GM23338 (cell line): ENCODE measurements at places on chromosomes 5 and 9. TPM values are rescaled to one million over a fixed set of nuclear protein-coding genes. Genes with fewer than 3 reads are reported as not detected.
A peak's percentile ranks its signal among the peaks of the same experiment; 100 is the strongest.

- no peaks in the 10 kb centered on the region for H3K27me3 ChIP-seq
- no peak overlapping the region for H3K4me3 ChIP-seq
- no peaks in the 10 kb centered on the region for H3K4me1 ChIP-seq
- H3K36me3 ChIP-seq: peaks cover 65% of the 10 kb centered on the region
- DNase-seq: peak; percentile 43
Observed at GRCh38 chr5:7897014-7897600, 28.2 kb downstream of the MTRR start.

DNA sequence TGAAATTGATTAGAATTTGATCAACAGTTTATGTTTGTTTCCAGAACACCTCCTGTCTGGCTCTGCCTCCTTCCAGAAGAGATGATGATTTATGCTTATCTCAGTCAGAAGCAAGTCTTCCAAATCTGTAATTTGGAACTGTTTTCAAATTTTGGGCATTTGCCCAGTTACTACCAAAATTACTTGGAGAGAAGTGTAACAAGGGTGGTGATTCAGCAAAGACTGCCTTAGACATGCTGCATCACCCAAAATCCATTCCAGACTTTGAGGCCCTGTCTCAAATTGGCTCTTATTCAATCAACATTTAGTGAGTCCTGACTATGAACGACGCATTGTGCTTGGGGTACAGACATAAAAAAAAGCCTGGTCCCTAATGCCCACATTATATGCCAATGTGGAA lies 89.4 kb downstream of the SH3TC2 start:
- DNase-seq: no peak
- H3K4me1 ChIP-seq: peaks cover 9% of the 10 kb centered on the region
- H3K27ac ChIP-seq: no peak overlapping the region
- H3K36me3 ChIP-seq: no peaks in the 10 kb centered on the region

Gene C5orf47
- total RNA-seq: 0.63 and 1.0 TPM in 2 replicates

GRCh38 chr5:11056560-11056959 lies 295.5 kb upstream of the DAP start:
- H3K4me3 ChIP-seq: no peak overlapping the region
- H3K27me3 ChIP-seq: no peaks in the 10 kb centered on the region
- no peaks in the 10 kb centered on the region for H3K36me3 ChIP-seq
- no peak overlapping the region for H3K27ac ChIP-seq
- DNase-seq: no peak
- no peaks in the 10 kb centered on the region for H3K4me1 ChIP-seq

Gene CLTB
- total RNA-seq: 34.0 and 41.4 TPM in 2 replicates

GRCh38 chr9:102206432-102206831 lies 468.0 kb upstream of the GRIN3A start:
- DNase-seq: no peak
- H3K4me1 ChIP-seq: no peaks in the 10 kb centered on the region

DNA sequence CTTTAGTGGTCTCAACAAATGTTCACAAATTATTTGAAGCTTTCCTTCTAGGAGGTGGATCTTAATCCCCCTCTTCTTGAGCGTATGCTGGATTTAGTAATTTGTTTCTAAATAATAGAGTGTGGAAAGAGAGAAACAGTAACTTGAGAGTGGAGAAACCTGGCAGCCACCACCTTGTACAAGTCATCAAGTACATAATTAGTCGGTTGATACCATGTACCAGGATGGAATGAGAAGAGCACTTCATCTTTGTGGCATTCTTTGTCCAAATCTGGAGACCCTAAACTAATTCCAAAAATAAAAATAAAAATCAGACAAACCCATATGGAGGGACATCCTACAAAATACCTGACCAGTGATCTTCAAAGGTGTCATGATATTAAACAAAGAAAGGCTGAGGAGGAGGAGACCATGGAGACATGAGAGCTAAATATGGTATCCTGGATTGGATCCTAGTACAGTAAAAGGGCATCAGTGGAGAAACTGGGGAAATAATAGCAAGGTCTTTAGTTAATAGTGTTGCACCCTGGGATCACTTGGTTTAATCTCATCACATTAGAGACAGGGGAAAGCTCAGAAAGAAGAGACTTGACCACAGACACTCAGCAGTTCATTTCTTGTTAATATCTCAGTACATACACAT lies 147.9 kb downstream of the ASTN2 start:
- peaks cover 16% of the 10 kb centered on the region for H3K4me1 ChIP-seq
- no peaks in the 10 kb centered on the region for H3K36me3 ChIP-seq
- no peak for DNase-seq
- H3K4me3 ChIP-seq: no peak overlapping the region
- peaks cover 41% of the 10 kb centered on the region for H3K27me3 ChIP-seq

Gene RNF208
- total RNA-seq: 1.4 and 1.9 TPM in 2 replicates

GRCh38 chr9:75871624-75872023 lies 18.8 kb upstream of the PCSK5 start:
- no peak overlapping the region for H3K4me3 ChIP-seq
- no peaks in the 10 kb centered on the region for H3K27me3 ChIP-seq
- no peaks in the 10 kb centered on the region for H3K4me1 ChIP-seq
- H3K36me3 ChIP-seq: no peaks in the 10 kb centered on the region
- H3K27ac ChIP-seq: no peak overlapping the region
- DNase-seq: no peak

Gene SLC36A1
- total RNA-seq: 8.2 and 10.4 TPM in 2 replicates

DNA sequence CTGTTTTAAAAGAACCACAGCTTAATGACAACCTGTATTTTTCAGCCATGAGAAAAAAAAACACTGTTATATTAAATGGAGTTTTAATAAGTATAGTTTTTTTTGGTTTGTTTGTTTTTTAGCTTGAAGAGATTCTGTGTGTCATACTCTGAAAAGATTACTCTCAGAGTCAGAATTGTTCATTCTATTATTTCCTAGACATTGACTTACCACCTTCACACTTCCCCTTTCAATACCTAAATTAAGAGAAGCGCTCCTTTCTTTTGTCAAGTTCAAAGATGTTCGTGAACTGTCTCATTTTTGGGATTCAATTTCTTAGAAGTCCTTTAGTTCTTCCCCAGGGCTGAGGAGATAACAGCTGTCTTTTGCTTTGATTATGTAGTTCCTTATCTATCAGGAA lies 1201.6 kb upstream of the NUDT12 start:
- no peak overlapping the region for H3K27ac ChIP-seq
- H3K4me1 ChIP-seq: no peaks in the 10 kb centered on the region
- no peaks in the 10 kb centered on the region for H3K36me3 ChIP-seq
- H3K27me3 ChIP-seq: no peaks in the 10 kb centered on the region
- H3K4me3 ChIP-seq: no peak overlapping the region

Gene CDC20B
- total RNA-seq: not detected in 2 replicates

DNA sequence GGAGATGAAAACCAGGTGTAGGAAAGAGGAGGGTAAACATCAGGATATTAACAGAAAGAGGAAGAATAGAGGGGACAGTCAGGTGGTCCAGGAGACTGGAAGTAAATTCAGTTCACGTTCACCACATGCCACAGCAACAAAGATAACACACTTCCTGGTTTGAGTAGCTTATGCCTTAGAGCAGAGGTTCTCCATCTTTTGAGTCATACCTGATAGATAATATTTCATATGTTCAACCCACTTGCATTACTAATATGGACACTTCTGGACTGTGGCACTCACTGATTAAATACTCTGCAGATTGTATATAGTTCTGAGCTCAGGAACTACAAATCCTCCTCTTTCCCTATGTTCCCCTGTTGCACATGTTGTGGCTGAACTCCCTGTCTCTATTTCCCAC lies 179.9 kb upstream of the NR3C1 start:
- no peaks in the 10 kb centered on the region for H3K4me1 ChIP-seq
- H3K4me3 ChIP-seq: no peak overlapping the region
- DNase-seq: no peak
- no peak overlapping the region for H3K27ac ChIP-seq
- H3K27me3 ChIP-seq: no peaks in the 10 kb centered on the region

Gene CTSV
- 59.1 and 63.4 TPM in 2 replicates for total RNA-seq

Gene OTP
- not detected in 2 replicates for total RNA-seq

DNA sequence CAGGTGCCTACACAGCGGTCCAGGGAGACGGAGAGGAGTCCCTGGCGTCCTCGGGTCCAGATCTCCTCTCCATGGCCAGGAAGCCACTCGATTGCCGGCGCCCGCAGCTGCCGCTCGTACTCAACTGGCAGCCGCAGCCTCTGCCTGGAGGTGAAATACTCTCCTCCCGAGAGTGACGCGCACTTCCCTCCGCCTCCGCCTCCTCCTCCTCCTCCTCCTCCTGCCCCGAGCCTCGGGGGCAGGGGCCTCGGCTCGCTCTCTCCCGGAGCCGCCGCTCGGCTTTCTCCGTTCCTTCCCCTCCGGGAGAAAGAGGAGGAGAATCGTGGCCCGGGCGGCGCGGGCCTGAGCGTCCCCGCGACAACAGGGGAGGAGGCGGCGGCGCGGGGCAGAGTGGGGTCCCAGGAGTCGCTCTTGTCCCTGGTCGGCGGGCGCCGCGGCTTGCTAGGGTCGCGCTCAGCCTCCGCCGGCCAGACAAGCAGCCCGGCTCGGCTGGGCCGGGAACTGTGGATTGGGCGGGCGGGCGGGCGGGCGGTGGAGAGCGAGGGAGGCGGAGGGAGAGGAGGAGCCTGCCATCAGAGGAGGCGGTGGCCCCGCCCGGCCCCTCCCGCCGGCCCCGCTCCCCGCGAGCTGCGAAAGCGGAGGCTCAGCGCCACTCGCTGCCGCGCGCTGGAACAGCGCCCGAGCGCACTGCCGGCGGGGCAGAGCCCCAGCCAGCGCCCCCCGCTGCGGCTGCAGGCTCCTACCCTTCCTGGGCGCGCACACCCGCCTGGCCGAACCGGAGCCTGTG lies at the start of gene CEMIP2:
Gene CEMIP2, minus strand, starts transcription at position 126 of the 787 bp plus-strand sequence. CDS start 18,140 bp downstream, outside the sequence.
- H3K4me1 ChIP-seq: peaks cover 46% of the 10 kb centered on the region
- H3K27ac ChIP-seq: peak within 1 kb of the TSS; percentile 92
- peak within 1 kb of the TSS; percentile 92 for H3K4me3 ChIP-seq
- no peaks in the 10 kb centered on the region for H3K36me3 ChIP-seq
- H3K27me3 ChIP-seq: peaks cover 4% of the 10 kb centered on the region; the same call in 1 of the 2 replicates
- peak; percentile 90 for DNase-seq

GRCh38 chr5:133323494-133324457 lies 272.0 kb downstream of the HSPA4 start:
- no peak overlapping the region for H3K27ac ChIP-seq
- peaks cover 25% of the 10 kb centered on the region for H3K4me1 ChIP-seq
- no peak for DNase-seq
- no peaks in the 10 kb centered on the region for H3K27me3 ChIP-seq

DNA sequence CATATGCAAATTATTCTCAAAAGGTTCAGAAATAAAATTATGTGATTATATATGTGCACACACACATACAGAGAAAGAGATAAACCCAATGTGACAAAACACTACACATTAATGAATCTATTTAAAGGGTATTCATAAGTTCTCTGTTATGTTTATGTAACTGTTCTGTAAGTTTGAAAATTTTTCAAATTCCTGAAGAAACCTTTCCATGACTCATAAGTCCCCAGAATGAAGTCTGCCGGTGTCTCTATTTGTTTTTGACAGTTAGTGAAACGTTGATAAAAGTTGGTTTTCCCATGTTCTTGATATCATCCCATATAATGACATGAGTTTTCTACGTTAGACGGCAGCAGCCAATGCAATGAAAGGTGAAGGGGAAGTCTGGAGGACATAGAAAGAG lies 199.5 kb upstream of the PUM3 start:
- H3K4me3 ChIP-seq: no peak overlapping the region
- H3K4me1 ChIP-seq: no peaks in the 10 kb centered on the region
- no peak overlapping the region for H3K27ac ChIP-seq
- H3K27me3 ChIP-seq: no peaks in the 10 kb centered on the region
- H3K36me3 ChIP-seq: no peaks in the 10 kb centered on the region
- DNase-seq: no peak

DNA sequence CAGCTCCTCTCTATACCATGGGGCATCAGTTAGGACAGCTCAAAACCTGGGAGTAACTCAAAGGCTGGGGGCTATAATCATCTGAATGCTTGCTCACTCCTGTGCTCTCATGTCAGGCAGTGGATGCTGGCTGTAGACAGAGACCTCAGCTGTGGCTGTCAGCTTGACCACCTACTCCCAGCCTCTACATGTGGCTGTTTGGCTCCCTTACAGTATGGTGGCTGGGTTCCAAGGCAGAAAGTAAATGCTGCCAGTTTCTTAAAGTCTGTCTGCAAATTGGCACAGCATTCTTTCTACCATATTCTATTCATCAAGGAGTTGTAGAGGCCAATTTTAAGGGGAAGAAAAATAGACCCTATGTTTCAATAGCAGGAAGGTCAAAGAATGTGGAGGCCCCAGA lies 66.9 kb downstream of the TMC1 start:
- no peak overlapping the region for H3K27ac ChIP-seq
- H3K27me3 ChIP-seq: no peaks in the 10 kb centered on the region
- no peaks in the 10 kb centered on the region; the same call in 1 of the 2 replicates for H3K4me1 ChIP-seq

GRCh38 chr5:168404365-168404764 lies 81.9 kb upstream of the RARS1 start:
- no peak overlapping the region for H3K27ac ChIP-seq
- H3K4me3 ChIP-seq: no peak overlapping the region
- DNase-seq: no peak
- H3K27me3 ChIP-seq: no peaks in the 10 kb centered on the region

DNA sequence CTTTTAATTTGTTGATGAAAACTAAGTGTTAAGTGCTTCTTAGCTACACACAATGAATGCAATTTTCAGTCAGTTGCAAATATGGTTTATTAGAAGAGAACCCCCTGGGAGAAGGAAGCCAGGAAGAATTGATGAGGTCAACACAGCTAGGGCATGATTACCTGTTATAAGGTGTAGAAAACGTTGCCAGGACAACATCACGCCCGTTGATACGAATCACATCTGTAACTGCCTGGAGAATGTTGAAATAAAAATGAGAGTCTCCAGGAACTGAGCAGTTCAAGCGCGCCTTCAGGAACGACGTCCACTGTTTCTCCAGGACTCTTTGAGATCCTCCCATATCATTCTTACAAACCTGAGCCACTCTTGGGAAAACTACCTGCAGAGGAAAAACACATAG lies 88.0 kb downstream of the SEMA6A start:
- H3K27me3 ChIP-seq: no peaks in the 10 kb centered on the region
- no peaks in the 10 kb centered on the region; the same call in 1 of the 2 replicates for H3K4me1 ChIP-seq
- no peak overlapping the region for H3K4me3 ChIP-seq

Gene F12
- total RNA-seq: 2.6 and 2.9 TPM in 2 replicates

DNA sequence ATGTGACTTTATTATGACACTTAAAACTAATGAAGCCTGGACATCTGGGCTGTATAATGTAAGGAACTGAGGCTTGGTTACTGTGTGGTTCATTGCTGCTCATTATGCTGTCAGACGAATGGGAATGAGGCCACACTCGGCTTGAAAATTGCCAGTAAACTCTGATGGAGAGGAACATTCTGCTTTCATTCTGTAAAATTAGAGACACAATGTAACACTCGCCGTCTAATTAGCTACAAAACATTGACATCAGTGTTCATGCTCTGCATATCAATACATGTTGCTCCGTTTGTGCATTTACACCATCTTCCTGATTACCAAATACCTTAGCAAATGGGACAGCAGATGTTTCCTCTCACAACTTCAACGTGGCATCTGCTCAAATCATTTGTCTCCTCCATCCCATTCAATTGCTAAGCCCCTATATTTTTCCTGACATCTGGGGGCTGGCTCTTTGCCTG lies 133.0 kb downstream of the SLC28A3 start:
- H3K4me3 ChIP-seq: no peak overlapping the region
- H3K36me3 ChIP-seq: no peaks in the 10 kb centered on the region
- H3K27me3 ChIP-seq: no peaks in the 10 kb centered on the region

Gene C8G
- total RNA-seq: not detected in 2 replicates
